Ovary (tissue), 10 donors: ENCODE measurements at places on chromosomes 7 and 10. TPM values are rescaled to one million over a fixed set of nuclear protein-coding genes. Genes with fewer than 3 reads are reported as not detected.

- no peak for DNase-seq
- no peaks in the 10 kb centered on the region for H3K27me3 ChIP-seq
- H3K4me3 ChIP-seq = no peak overlapping the region
- H3K4me1 ChIP-seq = no peaks in the 10 kb centered on the region
- no peaks in the 10 kb centered on the region for H3K36me3 ChIP-seq
Measured at GRCh38 chr10:120824881-120825309, 26.3 kb upstream of the WDR11 start.

GRCh38 chr7:18675579-18675978 is 180.0 kb downstream of the HDAC9 start:
- H3K27me3 ChIP-seq = no peaks in the 10 kb centered on the region
- H3K4me3 ChIP-seq = no peak overlapping the region
- no peak overlapping the region for H3K27ac ChIP-seq
- no peak for DNase-seq

DNA sequence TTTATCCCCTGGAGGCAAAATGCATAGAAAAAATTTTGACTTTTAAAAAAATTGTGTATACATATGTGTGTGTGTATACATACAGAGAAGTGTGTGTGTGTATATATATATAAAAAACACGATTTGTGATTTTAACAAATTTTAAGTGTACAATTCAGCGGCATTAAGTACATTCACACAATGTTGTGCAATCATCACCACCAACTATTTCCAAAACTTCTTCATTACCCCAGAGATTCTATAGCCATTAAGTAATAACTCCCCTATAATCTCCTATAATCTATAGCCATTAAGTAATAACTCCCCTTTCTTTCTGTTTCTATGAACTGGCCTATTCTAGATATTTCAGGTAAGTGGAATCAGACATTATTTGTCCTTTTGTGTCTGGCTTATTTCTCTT is 20.7 kb upstream of the CAMK2B start:
- no peak for DNase-seq
- H3K4me3 ChIP-seq = no peak overlapping the region
- H3K27me3 ChIP-seq = no peaks in the 10 kb centered on the region
- no peaks in the 10 kb centered on the region for H3K36me3 ChIP-seq
- no peak overlapping the region for H3K27ac ChIP-seq

DNA sequence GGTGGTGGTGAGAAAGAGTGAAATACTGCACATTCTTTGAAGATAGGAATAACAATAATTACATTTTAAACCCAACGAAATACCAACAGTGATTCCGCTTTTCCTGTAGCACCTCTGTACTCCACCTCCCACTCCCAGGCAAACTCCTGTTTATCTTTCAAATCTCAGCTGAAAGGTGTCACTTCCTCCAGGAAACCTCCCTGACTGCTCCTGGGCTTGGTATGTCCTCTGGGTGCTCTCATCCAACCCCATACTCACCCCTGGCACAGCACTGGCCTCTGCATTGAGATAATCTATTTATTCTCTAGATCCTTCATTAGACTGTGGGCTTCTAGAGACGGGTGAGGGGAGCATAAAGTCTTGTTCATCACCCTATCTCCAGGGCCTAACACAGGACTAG is 148.0 kb downstream of the MYOF start:
- H3K27ac ChIP-seq = no peak overlapping the region
- no peak for DNase-seq
- no peak overlapping the region for H3K4me3 ChIP-seq
- peaks cover 2% of the 10 kb centered on the region for H3K36me3 ChIP-seq

DNA sequence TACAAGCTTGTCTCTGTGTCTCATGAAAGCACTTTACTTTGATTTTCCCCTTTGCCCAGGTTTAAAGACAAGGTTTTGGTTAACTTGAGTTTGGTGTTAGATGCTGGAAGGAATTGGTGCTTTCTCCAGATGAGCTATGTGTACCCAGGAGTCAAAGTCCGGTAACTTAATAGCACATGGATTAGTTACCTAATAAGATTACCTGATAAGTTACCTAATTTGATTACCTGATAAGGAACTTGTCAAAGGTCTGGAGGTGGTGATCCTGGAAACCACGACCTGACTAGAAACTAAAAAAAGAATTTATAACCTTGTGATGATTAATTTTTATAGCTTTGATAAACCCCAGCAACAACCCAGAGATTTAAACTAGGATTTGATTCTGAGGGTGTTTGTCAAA is 269.9 kb upstream of the CACNA2D1 start:
- no peaks in the 10 kb centered on the region for H3K4me1 ChIP-seq
- no peak overlapping the region for H3K4me3 ChIP-seq
- no peaks in the 10 kb centered on the region for H3K27me3 ChIP-seq
- no peak overlapping the region for H3K27ac ChIP-seq

- no peaks in the 10 kb centered on the region for H3K27me3 ChIP-seq
- no peaks in the 10 kb centered on the region for H3K36me3 ChIP-seq
- no peak for DNase-seq
- no peak overlapping the region for H3K4me3 ChIP-seq
Measured at GRCh38 chr10:101157756-101158458, 26.8 kb downstream of the TLX1 start.

GRCh38 chr7:46934198-46934825 is 647.6 kb downstream of the TNS3 start:
- H3K36me3 ChIP-seq = no peaks in the 10 kb centered on the region
- peaks cover 4% of the 10 kb centered on the region for H3K4me1 ChIP-seq
- no peaks in the 10 kb centered on the region for H3K27me3 ChIP-seq
- DNase-seq = no peak

GRCh38 chr7:36400036-36400435 is 10.4 kb downstream of the ANLN start:
- H3K4me1 ChIP-seq = no peaks in the 10 kb centered on the region
- no peak for DNase-seq
- H3K36me3 ChIP-seq = no peaks in the 10 kb centered on the region
- H3K27ac ChIP-seq = no peak overlapping the region
- no peaks in the 10 kb centered on the region for H3K27me3 ChIP-seq

GRCh38 chr7:42618651-42619360 is 293.1 kb downstream of the C7orf25 start:
- H3K4me1 ChIP-seq = peaks cover 2% of the 10 kb centered on the region
- no peak for DNase-seq
- H3K27ac ChIP-seq = no peak overlapping the region
- no peaks in the 10 kb centered on the region for H3K36me3 ChIP-seq

DNA sequence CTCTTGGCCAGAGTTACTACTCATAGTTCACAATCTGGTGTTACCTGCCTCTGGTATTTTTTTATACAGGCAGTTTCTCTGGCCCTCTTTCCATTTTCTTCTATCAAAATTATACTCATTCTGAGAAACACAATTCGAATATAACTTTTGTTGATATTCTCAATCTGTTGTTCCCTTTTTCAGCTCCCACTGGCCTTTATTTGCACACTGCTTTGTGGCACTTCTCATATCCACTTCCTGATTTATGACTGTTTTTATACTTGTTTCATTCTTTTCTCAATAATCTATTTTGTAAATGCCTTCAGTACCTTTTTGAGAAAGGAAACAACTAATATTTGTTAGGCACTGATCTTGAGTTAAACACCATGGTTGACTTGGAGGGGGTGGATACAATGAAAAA is 93.8 kb upstream of the HDAC9 start:
- H3K4me3 ChIP-seq = no peak overlapping the region
- H3K27me3 ChIP-seq = no peaks in the 10 kb centered on the region
- H3K36me3 ChIP-seq = no peaks in the 10 kb centered on the region
- DNase-seq = no peak

DNA sequence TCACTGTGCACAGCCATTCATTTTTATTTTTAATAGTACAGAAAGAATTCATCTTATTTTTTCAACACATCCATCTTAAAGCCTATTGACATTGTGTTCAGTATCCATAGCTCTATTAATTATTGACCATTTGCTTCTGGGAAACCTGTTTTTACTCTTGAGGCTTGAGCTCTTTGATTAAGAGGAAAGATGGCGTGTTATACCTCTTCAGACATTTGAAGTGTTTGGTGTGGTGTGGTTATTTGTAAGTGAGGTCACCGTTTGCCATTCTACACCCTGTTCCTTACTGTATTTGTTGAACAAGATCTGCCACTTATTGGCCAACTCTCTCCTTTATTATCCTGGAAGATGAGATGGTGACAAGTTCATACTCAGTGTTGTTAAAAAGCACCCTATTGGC is 18.4 kb downstream of the C7orf57 start:
- no peak overlapping the region for H3K4me3 ChIP-seq
- H3K4me1 ChIP-seq = no peaks in the 10 kb centered on the region
- H3K27ac ChIP-seq = no peak overlapping the region
- H3K36me3 ChIP-seq = no peaks in the 10 kb centered on the region
- no peaks in the 10 kb centered on the region for H3K27me3 ChIP-seq

DNA sequence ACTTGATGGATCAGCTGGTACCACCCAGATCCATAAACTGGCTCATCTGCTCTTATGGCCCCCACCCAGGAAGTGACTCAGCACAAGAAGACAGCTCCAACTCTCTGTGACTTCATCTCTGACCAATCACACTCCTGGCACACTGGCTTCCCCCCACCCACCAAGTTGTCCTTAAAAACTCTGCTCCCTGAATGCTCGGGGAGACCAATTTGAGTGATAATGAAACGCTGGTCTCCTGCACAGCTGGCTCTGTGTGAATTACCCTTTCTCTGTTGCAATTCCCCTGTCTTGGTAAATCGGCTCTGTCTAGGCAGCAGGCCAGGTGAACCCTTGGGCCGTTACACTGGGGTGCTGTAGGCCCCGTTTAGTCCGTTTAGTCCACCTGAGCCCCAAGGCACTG is 23.4 kb upstream of the BNIP3 start:
- H3K27me3 ChIP-seq = no peaks in the 10 kb centered on the region
- no peak overlapping the region for H3K4me3 ChIP-seq
- peaks cover 2% of the 10 kb centered on the region for H3K4me1 ChIP-seq
- no peak for DNase-seq
- no peaks in the 10 kb centered on the region for H3K36me3 ChIP-seq

- no peak for DNase-seq
- H3K4me3 ChIP-seq = peak overlapping the region; percentile 66
- H3K4me1 ChIP-seq = peaks cover 1% of the 10 kb centered on the region
- H3K27ac ChIP-seq = no peak overlapping the region
Measured at GRCh38 chr7:129824291-129825208, 128.2 kb downstream of the UBE2H start.

PNLIPRP3 gene
- not detected for total RNA-seq

ABLIM1 gene
- 157 TPM for total RNA-seq

INMT gene
- 67.5 TPM for total RNA-seq

FAM241B gene
- total RNA-seq = 1.6 TPM
